Thoracic aorta (tissue), 2 donors: ENCODE measurements at places on chromosomes 4 and X.

GRCh38 chr4:2792711-2793585, at the start of gene SH3BP2:
SH3BP2 (plus strand) TSS chr4:2793085; CDS start chr4:2820618, 27,533 bp downstream.
- DNase-seq = no peak

DNA sequence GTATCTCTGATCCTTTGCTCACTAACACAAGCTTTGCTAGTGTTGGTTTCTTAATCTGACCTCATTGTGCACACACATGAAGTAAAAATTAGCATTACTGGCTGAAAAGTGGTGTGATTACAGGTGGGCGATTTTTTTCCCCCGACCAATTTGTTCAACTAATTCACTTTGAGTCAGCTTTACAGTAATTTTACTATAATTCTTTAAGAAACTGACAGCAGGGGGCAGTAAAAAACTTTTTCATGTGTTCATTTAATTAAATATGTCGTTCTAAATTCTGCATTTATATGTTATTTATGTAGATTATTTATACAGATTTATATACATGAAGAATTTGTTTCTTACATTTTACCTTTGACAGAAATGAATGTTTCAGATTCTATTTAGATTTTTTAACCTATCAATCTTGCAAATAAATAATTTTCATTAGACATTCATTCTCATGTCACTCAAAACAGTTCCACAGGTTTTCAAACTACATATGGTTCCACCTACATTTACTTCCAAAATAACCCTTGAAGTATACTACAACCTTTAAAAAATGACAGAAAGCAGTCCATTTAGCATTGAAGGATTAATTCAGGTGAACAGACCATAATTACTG, 17.5 kb downstream of the PALLD start:
- no peak for DNase-seq

DNA sequence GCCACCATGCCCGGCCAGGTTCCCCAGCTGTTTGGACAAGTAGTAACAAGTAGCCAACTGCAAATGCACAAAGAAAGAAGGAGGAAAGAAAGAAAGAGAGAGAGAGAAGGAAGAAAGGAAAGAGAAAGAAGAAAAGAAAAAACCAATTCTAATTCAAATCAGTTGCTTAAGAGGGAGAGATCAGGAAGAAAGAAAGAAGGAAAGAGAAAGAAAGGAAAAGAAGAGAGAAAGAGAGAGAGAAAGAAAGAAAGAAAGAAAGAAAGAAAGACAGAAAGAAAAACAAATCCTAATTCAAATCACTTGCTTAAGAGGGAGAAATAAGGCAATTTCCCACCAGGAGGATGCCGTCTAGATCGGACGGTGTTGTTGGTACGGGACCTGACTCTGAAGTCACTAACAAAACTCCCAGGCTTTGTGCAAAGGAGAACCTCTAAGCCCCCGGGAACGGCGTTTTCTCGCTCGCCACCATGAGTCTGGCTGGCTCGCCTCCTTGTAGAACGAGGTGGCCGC, 95.5 kb upstream of the PPP2R3B start:
- no peak for DNase-seq

DNA sequence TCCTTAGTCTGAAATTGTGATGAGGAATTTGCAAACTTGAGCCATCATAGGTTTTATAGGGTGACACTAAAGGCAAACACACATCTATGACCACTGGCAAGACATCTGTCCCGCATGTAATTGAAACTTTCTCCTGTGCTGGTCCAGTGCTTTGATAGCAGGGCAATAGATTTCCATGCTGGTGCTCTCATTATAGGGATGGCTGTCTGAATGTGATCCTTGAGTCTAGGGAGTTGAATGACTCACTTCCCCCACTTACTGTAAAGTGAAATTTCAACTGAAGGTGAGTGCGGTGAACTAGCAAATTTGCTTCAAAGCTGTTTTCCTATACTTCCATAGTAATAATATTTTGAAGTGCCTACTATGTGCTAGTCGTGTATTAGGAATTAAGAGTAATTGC, 1630.0 kb downstream of the STIM2 start:
- DNase-seq = no peak

DNA sequence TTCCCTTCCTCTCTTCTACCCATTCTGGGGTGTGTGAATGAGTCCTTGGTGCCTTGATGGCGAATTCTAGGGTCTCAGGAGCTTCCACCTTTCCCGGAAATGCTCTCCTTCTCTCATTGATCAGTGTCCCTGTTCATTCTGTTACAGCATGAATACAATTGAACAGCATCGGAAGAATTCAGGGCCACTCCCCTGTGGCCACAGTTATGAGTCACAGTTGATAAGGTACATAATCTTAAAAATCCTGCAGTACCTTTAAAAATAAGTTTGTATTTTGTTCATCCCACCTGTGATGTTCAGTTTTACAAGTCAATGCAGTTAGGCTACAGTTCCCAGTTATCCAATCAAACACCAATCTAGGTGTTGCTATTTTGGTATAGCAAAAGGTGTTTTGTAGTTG, 47.3 kb upstream of the FAM9A start:
- DNase-seq = no peak

DNA sequence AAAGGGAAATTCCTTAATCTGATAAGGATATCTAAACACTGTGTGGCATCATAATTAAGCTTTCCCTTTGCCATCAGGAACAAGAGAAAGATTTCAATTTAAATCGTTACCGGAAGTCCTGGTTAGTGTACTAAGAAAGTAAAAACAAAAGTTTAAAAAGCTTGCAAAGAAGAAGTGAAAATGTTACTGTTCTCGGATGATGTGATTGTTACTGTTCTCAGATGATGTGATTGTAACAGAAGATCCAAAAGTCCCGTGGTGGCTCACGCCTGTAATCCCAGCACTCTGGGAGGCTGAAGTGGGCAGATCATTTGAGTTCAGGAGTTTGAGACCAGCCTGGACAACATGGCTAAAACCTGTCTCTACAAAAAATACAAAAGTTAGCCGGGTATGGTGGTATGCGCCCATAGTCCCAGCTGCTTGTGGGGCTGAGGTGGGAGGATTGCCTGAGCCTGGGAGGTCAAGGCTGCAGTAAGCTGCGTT, 62.5 kb downstream of the RGS12 start:
- no peak for DNase-seq

GRCh38 chrX:41512394-41512793, 65.3 kb downstream of the NYX start:
- DNase-seq = no peak

DNA sequence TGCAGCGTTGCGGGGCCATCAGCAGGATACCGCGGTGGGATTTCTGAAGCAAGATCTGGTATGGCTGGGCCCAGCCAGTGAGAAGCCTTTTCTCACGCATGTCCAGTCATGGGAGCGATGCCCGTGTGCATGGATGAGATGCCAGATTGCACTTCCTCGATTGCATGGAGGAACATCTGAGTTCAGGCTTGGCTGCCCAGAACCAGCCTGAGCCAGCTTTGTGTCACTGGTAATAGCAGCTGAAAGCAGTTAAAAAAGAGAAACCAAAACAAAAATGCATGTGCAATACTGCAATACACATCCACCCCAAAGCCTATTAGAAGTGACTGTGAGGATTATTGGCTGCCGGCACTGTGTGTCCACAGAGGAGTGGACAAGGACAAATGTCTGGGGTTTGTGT, 59.3 kb downstream of the PSAPL1 start:
- DNase-seq = no peak

DNA sequence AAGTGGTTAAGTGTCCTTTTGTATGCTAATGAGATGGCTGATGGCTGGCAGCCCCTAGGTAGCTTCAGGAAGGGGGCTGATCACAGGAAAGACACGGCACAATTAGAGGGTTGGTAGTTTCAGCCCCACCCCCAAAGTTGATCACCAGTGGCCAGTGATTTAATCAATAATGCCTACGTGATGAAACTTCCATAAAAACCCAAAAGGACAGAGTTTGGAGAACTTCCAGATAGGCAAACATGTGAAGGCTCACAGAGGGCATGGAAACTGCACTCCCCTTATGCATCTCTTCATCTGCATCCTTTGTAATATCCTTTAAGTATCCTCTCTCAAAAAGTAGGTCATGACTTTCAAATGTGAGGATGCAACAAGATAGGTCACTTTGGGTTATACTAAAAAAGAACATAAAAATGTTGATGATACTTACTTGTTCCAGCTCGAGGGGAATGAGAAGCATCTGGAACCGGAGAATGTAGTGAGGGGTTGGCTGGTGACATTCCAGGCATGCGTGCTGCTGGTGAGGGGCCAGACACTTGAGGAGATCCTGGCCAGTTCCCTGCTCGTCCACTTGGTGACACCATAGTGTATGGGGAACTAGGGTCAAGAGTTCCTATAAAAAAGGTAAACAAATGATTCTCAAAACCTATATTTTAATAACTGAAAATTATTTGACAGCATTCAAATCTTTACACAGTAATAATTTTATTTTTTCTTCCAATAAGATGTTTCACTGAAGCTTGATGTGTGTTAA, 16.7 kb upstream of the CXorf38 start:
- DNase-seq = no peak

- DNase-seq = no peak
These were observed 518.2 kb upstream of the HTR2C start for GRCh38 chrX:114065577-114066223.

DNA sequence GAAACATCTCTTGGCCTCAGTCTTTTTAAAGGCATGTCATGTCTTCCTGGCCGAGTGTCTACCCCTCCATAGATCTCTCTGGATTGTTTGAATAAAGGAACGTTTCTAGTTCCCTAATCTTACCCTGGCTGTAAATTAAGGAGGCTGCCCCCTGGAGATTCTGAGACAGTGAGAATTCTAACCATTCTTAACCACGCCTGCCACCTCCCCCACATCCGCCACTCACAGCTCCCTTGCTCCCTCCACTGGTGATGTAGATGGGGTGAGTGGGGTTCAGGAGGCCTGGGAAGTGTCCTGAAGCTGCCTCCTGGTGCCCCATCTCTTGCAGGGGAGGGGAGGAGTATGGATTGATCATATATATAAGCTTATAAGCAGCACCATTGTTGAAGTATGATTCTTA, 48.0 kb upstream of the TRIM2 start:
- DNase-seq = no peak

GRCh38 chrX:2313864-2314640, 186.7 kb downstream of the DHRSX start:
- no peak for DNase-seq

- DNase-seq = no peak
These were observed 91.6 kb upstream of the BMP2K start for GRCh38 chr4:78684325-78685079.

- DNase-seq = no peak
These were observed 17.6 kb upstream of the CCNI start for GRCh38 chr4:77093401-77093800.

- DNase-seq = no peak
These were observed 321.6 kb downstream of the ARHGAP10 start for GRCh38 chr4:148053298-148054003.

DNA sequence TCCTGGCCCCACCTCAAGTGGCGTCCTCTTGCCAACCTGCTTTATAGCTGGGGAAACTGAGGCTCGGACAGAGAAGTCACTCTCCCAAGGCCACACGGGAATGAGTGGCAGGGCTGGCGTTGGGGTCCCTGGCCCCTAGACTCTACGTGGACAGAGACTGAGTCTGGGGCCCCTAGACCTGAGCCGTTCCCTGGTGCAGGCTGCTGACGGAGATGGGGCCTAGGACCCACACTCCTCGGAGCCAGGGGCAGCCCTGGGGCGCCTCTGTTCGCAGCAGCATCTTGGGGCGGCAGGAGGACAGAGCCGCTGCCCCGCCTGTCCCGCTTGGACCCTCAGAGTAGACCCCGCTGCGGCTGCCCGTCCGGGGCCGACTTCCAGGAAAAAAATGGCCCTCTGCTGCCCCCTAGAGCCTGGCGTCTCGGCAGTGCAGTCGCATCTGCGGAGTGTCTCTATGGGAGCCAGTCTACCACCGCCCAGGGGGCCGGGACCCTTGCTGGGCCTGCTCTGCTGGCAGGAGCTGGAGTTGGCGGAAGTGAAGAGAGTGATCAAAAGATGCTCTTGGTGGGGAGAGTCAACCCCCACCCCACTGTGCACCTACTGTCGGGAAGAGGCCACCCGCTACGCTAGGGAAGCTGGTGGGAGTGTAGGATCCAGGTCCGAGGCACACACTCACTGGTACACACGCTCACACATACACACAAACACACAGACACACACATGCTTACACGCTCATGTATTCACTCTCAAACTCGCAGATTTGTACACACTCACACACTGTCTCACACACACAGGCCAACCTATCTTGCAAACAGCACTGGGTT, 220.1 kb downstream of the AFAP1 start:
- DNase-seq = no peak

GRCh38 chr4:89071311-89071710, 14.3 kb upstream of the FAM13A start:
- DNase-seq = no peak

GRCh38 chr4:28386776-28387175, 1526.1 kb downstream of the STIM2 start:
- DNase-seq = no peak

DNA sequence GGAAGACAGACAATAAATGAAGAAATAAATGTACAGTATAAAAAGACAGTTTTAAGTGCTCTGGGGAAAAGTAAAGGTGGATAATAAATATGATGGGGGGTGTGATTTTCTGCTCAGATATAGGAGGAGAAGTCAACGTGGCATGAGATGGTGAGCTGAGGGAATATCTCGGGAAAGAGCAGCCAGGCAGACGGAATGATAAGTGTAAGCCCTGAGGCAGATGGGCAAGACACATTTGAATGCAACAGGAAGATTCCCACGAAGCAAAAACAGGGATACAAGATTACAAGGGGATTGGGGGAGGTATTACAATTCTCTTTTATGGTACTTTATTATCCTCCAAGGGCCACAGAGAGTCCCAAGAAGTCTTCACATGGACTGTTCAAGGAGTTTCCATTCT, 11.1 kb downstream of the ANXA3 start:
- DNase-seq = no peak

GRCh38 chr4:57051524-57051923, 58.7 kb downstream of the IGFBP7 start:
- no peak for DNase-seq

DNA sequence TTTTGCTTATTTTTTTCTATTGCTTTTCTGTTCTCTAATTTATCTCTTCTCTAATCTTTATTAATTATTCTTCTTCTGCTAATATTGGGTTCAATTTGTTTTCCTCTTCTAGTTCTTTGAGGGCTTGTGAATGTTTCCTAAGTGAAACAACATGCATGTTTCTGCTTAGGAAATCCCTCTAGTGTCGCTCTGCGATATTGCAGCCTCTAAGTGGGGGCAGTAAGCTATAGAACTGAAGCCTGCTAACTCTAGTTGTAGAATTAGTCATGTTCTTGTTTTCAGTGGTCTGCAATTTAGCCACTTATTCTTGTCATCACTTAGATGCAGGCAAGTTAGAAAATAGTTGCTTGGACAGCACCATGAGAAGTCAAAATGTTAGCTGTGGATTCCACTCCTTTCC, 222.6 kb downstream of the SPIN4 start:
- DNase-seq = no peak

DNA sequence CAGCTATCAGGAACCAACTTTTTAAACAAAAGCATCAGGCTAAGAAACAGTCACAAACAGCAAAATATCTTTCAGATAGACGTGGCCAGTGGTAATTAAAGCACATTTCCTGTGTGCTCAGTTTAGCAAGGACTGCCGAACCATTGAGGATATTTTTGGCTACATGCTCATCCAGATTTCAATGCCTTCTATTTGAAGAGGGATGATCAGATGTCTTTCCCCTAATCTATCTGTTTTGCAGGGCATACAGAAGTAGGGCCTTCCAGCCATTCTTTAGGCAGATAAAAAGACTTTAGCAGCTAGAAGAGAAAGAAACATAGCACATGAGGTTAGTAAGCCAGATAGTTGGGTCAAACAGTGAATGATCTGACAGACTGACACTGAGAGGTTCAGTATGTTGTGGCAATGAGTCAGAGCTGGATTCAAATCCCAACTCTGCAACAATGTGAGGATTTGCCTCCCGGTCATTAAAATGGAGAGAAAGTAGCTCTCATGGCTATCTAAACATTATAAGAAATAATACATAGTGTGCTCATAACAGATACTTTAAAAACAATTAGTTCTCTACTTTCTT, 100.0 kb upstream of the PRKG2 start:
- DNase-seq = no peak
